Occipital lobe (tissue), 3 donors: ENCODE measurements at places on chromosomes 13 and 19.

DNA sequence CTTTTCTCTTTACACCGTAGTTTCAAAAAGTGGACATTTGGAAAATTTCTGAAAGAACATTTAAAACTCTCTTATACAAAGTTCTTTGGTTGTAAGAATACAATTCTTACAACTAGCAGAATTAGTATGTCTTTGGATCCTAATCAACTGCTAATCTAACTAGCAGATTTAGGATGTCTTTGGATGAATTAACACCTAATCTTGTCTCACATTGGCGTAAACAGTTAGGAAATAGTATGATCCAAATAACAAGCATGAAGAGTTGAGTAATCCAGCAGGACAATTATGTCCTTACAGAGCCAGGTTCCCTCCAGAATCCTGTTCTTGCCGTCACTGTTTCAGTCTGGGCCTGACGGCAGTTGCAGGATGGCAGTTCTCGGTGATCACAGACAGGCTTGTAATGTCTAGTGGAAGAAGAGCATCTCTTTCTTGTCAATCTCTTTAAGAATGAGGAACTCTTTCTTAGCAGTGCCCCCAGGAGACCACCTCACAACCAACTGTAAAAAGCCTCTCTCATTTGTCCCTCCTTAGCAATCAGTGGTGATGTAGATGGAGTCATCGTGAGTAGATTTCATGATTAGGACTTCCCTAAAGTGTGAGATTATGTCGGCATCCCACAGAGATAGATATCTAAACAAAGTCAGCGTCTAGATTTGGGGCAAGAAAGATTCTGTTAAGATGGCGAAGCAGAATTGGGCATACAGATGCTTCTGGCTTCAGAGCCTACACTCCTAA, 5.7 kb upstream of the TNFSF13B start:
- no peak for DNase-seq

DNA sequence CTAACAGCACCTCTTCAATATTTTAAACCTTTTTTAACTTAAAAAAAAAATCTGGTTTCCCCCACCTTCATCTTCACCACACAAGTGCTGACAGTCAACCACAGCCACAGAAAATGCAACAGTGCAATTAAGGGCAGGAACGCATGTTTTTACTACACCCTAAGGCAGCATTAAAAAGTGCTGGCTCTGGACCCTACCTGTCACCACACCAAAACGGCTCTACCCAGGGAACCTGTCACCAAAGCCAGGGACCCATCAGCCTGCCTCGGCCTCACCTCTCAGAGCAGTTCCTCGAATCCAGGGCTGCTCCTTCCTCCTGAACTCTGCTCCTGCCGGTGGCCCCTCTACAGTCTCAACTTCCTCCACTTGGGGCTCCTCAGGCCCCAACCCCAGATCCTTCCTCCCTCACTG, 22.5 kb upstream of the SLC35E1 start:
- DNase-seq: no peak

- DNase-seq: no peak
Measured at GRCh38 chr19:18262917-18263316, 11.3 kb downstream of the IQCN start.

- DNase-seq: no peak
Measured at GRCh38 chr13:104057861-104058260, 991.6 kb upstream of the SLC10A2 start.

DNA sequence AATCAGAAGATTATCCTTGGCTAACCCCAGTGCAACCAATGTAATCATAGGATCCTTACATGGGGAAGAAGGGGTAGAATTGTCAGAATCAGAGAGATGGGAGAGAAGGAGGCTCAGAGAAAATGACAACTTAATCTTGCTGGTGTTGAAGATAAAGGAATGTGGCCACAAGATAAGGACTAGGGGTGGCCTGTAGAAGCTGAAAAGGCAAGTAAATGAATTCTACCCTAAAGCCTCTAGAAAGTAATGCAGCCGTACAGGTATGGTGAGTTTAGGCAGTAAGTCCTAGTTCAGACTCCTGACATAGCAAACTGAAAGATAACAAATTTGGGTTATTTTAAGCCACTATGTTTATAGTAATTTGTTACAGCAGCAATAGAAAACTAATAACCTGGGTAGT, 718.5 kb downstream of the SLITRK6 start:
- no peak for DNase-seq

GRCh38 chr13:114004420-114005205, 30.7 kb upstream of the C13orf46 start:
- DNase-seq: peak; percentile 24
